Activated T-helper 2 cell treated with anti-CD3 and anti-CD28 coated beads, Interferon-gamma antibody, Interleukin-2, Interleukin-4, amounts not matched to agents 10 μg/mL and 5 μg/mL and 100 μg/mL, durations not matched to agents 14 hours and 24 hours and 36 hours (primary cell): ENCODE measurements at places on chromosomes 5 and 9.
A peak's percentile ranks its signal among the peaks of the same experiment; 100 is the strongest.

GRCh38 chr9:75161116-75161857 lies 73.0 kb downstream of the OSTF1 start:
- no peak overlapping the region for H3K27ac ChIP-seq
- H3K36me3 ChIP-seq, result peaks cover 51% of the 10 kb centered on the region
- no peak for DNase-seq
- no peak overlapping the region for H3K4me3 ChIP-seq

- no peak overlapping the region for H3K27ac ChIP-seq
- no peaks in the 10 kb centered on the region for H3K27me3 ChIP-seq
- H3K36me3 ChIP-seq, result no peaks in the 10 kb centered on the region
These were observed 1712.5 kb upstream of the C9orf72 start for GRCh38 chr9:29285818-29286217.

DNA sequence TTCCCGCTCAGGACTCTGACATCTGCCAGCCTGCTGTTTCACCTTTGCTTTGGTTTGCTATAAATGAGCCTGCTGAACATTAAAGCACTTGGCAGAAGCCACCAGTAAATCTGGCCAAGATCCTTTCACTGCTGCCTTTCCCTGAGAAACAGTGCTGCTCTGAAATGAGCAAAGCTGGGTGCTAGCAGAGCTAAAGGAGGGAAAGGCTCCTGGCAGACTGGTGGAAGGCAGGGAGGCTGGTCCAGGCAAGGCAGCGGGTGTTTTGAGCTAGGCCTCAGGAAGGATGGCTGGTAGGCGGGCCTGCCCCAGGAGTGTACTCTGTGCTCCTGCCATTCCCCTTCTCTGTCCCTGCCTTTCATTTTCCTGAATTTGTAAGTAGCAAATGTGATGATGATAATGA lies 52.5 kb upstream of the PTGS1 start:
- no peaks in the 10 kb centered on the region for H3K4me1 ChIP-seq
- H3K27ac ChIP-seq, result no peak overlapping the region
- H3K27me3 ChIP-seq, result no peaks in the 10 kb centered on the region
- H3K4me3 ChIP-seq, result no peak overlapping the region
- no peak for DNase-seq

DNA sequence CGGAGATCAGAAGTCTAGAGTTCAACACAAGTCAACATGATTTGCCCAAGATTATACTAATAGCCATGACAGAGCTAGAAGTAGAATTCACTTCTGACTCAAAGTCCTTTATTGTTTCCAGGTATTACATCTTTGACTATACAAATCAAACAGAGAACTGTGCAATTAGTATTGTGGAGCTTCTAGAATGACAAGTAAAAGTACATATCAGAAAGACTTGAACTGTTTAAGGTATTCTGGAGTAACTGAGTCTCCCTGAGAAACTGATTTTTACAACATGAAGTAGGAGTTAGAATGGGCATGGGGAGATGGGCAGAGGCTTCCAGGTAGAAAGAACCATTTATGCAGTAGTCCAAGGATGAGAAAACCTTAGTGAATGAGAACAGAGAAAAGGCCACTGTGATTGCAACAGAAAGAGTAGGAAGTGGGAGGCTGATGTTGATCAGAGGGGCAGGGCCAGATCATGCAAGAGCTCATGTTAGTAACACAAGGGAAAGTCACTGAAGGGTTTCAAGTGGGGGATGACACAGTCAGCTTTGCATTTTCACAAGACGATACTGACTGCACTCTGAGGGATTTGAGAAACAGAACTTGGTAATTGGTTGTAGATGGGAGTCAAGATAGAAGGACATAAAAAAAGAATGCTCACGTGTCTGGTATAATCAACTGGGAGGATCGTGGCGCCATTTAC lies 280.7 kb downstream of the RFX3 start:
- H3K4me3 ChIP-seq, result no peak overlapping the region
- H3K27ac ChIP-seq, result no peak overlapping the region
- no peaks in the 10 kb centered on the region for H3K36me3 ChIP-seq
- peaks cover 5% of the 10 kb centered on the region for H3K4me1 ChIP-seq

DNA sequence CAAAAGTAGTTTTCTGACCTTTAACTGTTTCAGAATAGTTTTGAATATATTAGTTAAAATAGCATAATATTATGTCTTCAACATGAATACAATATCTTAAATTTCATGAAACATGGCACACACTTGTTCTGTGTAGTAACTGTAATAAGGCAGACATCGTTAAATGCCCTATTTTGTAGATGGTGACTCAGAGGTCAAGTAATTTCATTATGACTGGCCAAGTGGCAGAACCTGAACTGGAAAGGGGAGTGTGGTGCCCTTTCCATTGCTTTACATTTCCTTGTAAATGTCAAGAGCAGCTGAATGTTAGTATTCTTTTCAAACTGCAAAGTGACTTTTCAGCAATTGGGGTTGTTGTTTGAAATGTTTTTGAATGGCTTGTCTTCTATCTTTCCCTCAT lies 201.2 kb upstream of the CDKN2B start:
- peaks cover 16% of the 10 kb centered on the region for H3K27me3 ChIP-seq
- peak overlapping the region; percentile 3 for H3K27ac ChIP-seq
- H3K36me3 ChIP-seq, result no peaks in the 10 kb centered on the region
- H3K4me3 ChIP-seq, result no peak overlapping the region

DNA sequence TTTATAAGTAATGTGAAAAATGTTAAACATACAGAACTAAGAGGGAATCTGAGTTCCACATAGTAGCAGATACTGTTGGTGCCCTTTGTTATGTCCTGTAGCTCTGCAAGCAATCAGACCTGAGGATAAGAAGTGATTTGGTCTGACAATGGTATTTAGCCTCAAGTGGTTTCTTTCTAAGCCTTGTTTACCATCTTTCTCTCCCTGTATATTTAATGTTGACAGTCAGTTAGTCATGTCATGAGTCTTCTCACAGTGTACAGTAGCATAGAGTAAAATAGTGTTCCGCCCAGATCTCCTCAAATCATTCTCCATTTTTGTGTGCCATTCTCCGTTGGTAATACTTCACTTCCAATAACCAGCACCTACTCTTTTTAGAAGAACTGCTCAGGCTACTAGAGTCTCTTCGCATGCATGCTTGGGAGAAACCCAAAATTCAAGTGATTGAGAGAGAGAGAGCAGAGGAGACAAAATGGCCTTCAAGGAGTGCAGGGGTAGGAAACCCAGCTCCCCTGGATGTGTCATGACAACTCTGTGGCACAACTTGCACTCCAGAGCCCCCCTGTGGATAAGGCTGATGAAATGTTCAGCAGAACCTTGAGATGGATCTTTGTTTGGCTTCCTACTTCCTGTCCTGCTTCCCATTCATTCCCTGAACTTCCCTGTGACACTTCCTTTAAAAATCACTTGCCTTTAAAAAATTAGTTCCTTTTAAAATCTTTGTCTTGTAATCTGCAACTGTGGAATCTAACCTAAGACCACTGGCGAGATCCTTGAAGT lies 129.2 kb upstream of the FST start:
- no peak for DNase-seq
- H3K36me3 ChIP-seq, result no peaks in the 10 kb centered on the region
- H3K4me1 ChIP-seq, result no peaks in the 10 kb centered on the region
- no peak overlapping the region for H3K27ac ChIP-seq
- no peaks in the 10 kb centered on the region for H3K27me3 ChIP-seq

DNA sequence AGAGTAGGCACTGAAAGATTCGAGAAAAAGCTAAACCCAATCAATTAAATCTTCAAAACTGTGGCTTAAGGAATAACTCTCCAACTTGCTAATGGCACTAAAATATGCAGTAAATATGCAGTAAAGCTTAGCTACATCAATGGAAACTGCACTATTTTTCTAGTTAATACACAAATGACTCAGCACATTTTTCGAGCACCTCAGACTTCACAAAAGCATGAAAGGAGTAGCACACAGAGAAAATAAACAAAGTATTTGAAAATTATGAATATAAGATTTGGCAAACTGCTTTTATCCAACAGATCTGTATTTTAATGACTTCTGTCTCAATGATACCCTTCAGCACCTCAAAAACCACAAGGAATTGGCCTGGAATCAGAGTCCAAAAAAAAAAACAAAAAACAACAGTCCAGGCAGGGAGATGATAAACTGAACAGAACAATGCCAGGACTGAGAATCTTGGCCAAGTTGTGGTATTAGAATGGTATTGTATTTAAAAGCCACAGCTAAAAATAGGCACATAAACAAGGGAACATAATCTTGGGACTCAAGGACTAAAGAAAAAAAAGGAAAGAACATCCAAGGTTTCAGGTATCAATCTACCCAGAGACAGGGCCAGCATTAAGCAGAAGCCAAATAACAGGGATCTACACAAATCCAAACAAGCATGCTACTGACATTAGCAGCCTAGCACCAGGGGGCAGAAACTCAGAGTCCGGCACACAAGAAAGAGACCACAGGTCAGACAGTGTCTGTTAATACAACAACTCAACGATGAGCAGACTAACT lies 21.4 kb downstream of the TMEM245 start:
- DNase-seq, result no peak
- H3K27ac ChIP-seq, result peak overlapping the region; percentile 82
- no peaks in the 10 kb centered on the region for H3K27me3 ChIP-seq

GRCh38 chr9:87684627-87685219 lies 41.2 kb upstream of the CTSL start:
- H3K4me1 ChIP-seq, result peaks cover 11% of the 10 kb centered on the region
- no peak overlapping the region for H3K27ac ChIP-seq
- no peak for DNase-seq
- H3K36me3 ChIP-seq, result peaks cover 4% of the 10 kb centered on the region
- H3K27me3 ChIP-seq, result peaks cover 6% of the 10 kb centered on the region

- peak overlapping the region; percentile 2 for H3K27ac ChIP-seq
- no peak for DNase-seq
- peaks cover 13% of the 10 kb centered on the region for H3K4me1 ChIP-seq
These were observed 52.4 kb downstream of the HMGCR start for GRCh38 chr5:75389430-75389829.

GRCh38 chr5:2129568-2130272 lies 247.0 kb upstream of the IRX4 start:
- H3K27ac ChIP-seq, result no peak overlapping the region
- H3K27me3 ChIP-seq, result no peaks in the 10 kb centered on the region
- H3K4me3 ChIP-seq, result no peak overlapping the region
- H3K36me3 ChIP-seq, result no peaks in the 10 kb centered on the region
- no peaks in the 10 kb centered on the region for H3K4me1 ChIP-seq

DNA sequence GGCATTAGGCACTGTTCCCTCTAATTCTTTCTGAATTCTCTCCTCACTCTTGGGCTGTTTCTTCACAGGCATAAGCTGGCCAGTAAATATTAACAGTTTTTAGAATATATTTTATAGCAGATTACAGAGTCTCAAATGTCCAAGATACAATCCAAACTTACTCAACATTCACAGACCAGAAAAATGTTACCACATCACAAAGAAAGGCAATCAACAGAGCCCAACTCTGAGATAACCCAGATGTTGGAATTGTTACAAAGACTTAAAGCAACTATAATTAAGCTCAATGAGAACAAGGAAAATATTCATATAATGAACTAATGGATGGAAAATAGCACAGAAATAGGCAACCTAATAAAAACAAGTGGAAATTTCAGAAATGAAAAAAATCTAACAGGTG lies 401.1 kb upstream of the RGMB start:
- H3K27ac ChIP-seq, result no peak overlapping the region
- H3K4me1 ChIP-seq, result no peaks in the 10 kb centered on the region
- H3K4me3 ChIP-seq, result no peak overlapping the region

DNA sequence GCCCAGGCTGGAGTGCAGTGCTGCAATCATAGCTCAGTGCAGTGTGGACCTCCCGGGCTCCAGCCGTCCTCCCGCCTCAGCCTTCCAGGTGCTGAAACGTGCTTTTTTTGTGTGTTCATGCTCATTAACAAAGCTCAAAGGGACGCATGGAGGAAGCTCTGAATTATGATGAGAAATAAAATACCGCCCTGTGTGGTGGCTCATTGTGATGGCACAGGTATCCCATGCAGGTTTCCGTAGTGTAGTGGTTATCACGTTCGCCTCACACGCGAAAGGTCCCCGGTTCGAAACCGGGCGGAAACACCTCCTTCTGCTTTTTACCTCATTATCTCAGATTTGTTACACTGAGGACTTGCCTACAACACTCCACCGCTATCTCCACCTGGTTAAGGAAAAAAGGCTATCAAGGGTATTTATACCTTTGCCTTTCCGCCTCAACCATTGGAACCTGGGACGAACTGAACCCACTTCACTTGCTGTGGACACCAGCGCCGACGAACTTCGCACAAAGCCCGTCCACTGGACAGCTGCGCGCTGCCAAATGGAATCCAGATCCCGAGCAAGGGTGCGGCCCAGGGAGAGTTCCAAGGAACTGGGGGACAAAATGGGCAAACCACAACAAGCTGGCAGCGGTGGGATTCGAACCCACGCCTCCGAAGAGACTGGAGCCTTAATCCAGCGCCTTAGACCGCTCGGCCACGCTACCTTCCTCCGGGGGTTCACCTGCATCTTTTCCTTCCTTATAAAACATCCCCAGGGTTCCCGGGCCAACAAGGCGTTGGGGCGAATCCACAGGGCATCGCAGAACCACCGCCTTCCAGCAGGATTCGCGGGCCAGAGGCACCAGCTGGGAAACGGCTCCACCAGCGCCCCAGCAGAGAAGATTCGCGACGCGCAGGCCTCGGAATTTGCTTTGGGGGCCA lies 26.3 kb downstream of the OR2V2 start:
- DNase-seq, result peak; percentile 71
- H3K4me1 ChIP-seq, result peaks cover 34% of the 10 kb centered on the region
- H3K4me3 ChIP-seq, result peak overlapping the region; percentile 87
- no peaks in the 10 kb centered on the region for H3K36me3 ChIP-seq
- H3K27ac ChIP-seq, result peak overlapping the region; percentile 92

DNA sequence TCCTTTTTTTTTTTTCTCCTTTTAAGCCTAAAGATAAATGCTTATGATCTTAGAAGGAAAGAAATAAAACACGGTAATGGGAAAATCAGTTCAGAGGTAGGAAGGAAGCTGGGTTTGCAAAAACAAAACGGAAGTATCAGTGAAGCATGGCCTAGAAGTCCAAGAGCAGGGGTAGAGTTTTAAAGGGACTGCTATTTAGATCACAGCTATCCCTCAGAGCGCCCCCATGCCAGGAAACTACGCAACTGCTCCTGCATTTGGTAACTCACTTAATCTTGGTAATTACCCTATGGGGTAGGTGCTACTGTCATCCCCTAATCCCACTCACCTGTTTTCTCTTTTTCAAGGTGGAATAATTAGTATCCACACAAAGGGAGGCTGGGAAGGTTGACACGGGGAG lies 16.0 kb downstream of the TLE1 start:
- H3K27me3 ChIP-seq, result no peaks in the 10 kb centered on the region
- H3K36me3 ChIP-seq, result no peaks in the 10 kb centered on the region
- no peak for DNase-seq
- H3K4me3 ChIP-seq, result no peak overlapping the region
